ENCODE measurements at places on chromosomes 11 and 22.
A peak's percentile ranks its signal among the peaks of the same experiment; 100 is the strongest.

GRCh38 chr11:91041626-91042025 is 818.8 kb upstream of the CHORDC1 start:
- DNase-seq = no peak

DNA sequence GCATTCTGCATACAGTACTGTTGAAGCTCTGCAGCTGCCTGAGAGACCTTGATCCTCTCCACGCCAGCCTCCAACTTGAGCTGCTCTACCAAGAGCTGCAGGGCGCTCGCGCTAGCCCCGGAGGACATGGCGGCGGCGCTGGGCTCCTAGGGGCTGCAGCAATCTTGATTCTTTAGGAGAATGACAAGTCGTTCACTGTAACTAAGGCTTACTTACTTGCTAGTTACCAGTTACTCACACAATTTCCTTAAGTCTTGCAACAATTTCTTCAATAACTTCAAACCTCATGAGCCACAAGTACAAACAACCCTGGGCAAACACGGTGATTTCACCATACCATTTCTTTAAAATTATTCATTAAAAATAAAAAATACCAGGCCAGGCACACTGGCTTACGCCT is 21.9 kb downstream of the SBF2 start:
- DNase-seq = no peak

DNA sequence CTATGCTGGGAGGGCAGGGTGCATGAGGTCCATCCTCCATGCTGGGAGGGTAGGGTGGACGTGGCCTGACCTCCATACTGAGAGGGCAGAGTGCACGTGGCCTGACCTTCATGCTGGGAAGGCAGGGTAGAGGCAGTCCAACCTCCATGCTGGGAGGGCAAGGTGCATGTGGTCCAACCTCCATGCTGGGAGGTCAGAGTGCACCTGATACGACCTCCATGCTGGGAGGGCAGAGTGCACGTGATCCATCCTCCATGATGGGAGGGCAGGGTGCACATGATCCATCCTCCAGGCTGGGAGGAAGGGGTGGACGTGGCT is 622.2 kb downstream of the BRD1 start:
- no peak for DNase-seq

DNA sequence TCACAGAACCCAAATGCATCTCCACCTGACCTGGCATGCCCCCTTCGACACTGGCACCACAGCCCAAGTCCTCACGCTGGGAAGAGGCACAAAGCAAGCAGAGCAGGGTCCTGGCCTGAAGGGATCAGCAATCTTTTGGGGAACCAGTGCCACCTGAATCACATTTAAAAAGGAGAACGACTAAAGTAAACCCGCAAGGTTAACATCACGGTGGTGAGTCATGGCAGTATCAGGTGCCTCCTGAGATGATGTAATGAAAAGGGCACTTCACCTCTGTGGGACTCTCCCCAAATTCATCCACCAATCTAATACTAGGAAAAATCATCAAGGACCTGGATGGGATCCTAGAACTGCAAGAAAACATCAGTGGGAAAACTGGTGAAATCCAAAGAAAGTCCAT is 44.9 kb downstream of the PACSIN2 start:
- DNase-seq = no peak

DNA sequence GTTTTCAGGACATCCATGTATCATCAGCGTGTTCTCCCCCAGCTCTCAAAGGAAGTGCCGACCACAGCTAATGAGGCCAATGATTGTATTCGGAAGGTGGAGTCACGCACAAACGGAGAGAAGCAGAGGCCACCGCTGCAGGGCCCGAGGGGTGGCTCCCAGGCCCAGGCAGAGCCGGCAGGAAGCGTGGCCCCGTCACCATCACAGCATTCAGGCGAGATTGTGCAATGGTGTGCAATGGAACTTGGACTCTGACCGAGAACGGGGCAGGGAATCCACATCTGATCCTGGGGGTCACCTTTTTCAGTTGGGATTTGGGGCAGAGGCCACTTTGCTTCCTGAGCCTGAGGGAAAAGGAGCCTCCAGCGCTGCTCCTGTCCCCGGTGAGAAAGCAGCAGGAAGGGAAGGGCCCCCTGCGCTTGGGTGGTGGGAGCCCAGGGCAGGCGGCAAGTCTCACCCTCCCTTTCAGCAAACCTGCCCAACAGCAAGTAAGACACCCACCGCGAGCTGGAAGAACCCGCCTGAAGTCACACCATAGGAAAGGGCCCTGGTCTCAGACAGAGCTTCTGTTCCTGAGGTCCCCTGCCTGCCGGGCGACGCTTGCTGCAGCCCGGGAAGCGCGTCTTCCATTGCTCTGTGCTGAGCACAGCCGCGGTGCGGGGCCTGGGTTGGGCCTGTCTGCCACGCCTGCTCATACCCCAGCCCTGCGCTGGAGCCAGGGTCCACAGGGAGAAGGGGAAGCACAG is 1430.7 kb downstream of the BRD1 start:
- DNase-seq = no peak

GRCh38 chr22:35627267-35628041 is 10.3 kb upstream of the MB start:
- peak; percentile 78 for DNase-seq

DNA sequence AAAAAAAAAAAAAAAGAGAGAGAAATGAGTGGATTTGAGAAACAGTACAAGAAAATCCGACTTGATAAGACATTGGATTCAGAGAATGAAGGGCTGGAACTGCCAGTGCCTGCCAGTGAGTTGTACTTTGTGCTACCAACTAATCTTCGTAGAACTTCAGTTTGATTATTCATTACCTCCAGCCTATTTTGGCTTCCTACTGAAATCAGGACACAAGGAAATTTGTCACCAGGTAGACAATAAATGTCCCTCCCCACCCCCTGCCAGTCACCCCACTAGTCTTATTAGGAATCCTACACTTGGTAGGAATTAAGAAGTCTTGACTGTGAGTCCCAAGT is 21.4 kb upstream of the POLD3 start:
- no peak for DNase-seq

DNA sequence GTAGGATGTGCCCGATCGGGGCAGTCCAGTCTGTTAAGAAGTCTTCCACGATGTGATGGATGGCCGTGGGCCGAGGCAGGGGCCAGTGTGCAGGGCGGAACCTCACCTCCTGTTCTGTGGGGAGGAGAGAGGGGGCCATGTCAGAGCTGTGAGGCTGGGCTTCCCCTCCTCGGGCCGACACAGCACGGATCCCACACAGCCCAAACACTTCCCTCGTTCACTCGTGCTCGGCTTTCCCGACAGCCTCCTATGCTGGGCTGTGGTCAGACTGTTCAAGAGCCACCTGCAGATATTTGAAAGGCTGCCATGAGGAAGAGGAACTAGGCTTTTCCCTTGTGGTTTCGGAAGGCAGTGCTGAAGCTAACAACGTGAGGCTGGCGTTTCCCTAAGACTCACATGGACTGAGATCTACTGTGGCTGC is 12.3 kb upstream of the TXN2 start:
- DNase-seq = no peak

DNA sequence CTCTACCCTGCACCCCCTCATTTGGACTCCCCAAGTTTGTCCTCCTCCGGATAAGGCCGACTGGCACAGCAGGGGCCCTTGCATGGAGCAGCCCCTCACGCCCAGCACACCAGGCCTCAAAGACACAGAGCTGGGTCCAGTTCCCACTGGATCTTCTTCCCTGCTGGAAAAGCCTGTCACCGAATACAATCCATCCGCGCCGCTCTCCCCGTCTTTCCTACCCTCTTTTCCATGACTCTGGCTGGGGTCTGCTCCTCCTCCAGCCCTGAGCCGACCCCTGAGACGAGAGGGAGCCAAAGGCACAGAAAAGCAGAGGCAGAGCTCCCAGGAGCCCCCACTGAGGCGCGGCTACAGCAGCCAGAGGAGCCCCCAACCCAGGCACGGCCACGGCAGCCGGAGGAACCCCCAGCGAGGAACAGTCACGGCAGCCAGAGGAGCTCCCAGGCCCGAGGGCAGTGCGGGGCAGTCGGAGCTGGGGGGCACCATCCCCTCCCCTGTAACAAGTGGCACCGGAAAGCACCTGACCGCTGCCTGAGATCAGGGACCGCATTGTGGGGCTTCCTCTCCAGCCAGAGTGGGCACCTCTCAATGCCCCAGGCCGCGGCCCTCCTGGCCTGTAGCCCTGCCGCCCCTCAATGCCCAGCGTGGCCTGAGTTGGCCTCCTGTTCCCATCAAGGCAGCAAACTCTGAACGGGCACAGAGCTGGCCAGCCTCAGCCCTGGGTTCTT is 12.0 kb downstream of the ALG12 start:
- DNase-seq = peak; percentile 45

GRCh38 chr11:121578251-121578976 is 125.6 kb upstream of the SORL1-AS1 start:
- no peak for DNase-seq

DNA sequence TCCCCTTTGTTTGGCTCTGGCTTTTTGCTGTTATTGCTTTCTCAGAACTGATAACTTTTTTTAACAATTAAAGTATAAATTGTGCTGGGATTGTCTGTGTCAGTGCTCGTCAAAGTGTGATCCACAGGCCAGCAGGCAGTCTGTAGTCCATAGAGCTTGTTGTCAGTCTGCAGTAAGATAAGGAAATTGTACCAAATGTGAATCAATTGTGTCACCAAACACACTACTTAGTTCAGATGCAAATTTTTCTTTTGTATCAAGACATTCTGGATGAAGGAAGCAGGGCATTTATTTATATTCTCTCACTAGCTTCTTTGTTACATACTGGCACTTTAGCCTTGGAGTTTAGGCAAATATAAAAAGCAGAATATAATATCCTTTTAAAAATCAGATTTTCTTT is 121.0 kb downstream of the WNT11 start:
- no peak for DNase-seq

DNA sequence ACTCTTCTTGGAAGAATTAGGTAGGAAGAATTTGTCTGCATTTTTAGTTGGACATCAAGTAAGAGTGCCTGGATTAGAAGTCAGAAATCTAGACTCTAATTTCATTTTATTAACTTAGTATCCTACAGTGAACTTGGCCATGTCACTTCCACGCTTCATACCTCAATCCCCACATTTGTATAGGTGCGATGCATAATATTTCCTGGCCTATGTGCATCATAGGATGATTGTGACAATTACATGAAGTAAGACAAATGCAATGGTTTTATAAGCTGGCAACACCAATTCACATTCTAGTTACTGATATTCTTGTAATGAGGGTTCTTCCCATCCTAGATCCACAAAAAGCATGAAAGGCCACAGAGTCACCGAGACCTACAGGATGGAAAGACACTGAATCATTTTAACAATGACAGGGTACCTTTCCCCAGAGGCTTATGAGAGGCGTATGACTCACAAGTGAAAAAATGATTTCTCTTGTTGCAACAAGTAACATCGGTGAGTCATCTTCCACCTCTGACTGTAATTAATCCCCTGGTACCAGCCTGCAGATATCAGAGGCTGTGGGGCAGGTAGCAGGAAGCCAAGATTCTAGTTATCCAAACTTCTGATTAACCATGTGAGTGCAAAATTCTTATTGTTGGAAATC is 56.0 kb upstream of the OR5AK2 start:
- DNase-seq = no peak

DNA sequence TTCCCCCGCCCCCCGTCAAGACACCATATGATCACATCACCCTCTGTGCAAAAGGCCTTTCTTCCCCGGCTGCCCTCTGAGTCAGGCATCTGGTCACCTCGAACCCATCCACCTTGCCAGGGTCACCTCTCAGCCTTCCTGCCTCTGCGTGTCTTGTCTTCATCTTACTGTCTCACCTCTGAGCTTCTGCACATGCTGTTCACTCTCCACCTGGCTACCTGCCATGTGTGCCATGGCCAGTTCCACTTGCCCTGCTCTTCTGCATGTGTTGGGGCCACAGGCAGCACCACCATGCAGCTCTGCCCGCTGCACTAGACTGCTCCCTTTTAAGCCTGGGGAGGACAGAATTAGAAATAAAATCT is 9.8 kb downstream of the ZNF74 start:
- no peak for DNase-seq

DNA sequence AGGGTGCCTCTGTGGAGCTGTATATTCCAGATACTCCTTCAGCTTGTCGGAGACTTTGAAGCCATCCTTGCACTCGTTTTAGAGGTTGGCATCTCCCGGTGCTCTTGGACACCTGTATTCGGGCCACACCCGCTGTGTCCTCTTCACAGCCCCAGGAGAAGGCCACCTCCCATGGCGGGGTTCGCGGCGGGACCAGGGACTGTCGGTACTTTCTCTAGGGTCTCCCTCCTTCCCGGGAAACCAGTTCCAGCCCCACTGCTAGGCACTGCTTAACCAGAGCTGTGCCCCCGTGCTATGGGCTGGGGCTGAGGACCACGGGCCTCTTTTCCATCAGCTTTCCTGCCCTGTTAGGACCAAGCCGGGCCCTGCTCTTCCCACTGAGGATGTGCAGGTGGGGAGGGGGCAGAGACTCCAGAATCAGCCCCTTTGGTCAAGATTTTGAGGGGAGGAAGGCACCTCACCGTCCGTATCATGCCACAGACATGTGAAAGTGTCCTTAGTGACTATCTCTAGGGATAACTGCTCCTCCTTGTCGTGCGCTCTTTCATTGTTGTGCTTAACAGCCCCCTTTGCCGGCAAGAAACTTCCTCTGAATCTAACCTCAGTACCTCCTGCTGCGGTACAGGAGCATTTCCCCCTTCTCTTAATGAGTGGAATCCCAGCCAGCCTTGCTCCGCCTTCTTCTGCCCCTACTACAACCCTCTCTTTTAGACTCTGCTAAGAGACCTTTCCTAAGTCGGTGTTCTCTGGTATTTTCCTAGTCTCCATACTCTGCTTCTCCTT is 1.2 kb upstream of the B3GAT1 start:
- DNase-seq = no peak

DNA sequence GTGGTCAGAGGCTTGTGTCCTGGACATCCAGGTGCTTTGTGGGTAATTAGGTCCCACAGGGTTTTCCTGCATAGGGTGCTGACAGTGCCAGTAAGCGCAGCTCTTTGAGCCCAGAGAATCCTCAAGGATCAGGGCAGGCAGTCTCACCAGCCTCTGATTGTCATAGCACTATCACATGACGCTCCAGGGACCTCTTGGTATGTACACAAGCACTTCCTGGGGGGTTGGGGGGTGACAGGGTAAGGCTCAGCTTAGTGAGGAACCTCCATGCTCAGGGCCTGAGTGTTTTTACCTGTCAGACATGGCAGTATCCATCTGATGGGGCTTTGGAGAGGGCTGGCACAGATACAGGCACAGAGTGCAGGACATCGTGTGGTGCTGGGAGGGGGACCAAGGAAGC is 27.9 kb upstream of the SUSD2 start:
- no peak for DNase-seq

DNA sequence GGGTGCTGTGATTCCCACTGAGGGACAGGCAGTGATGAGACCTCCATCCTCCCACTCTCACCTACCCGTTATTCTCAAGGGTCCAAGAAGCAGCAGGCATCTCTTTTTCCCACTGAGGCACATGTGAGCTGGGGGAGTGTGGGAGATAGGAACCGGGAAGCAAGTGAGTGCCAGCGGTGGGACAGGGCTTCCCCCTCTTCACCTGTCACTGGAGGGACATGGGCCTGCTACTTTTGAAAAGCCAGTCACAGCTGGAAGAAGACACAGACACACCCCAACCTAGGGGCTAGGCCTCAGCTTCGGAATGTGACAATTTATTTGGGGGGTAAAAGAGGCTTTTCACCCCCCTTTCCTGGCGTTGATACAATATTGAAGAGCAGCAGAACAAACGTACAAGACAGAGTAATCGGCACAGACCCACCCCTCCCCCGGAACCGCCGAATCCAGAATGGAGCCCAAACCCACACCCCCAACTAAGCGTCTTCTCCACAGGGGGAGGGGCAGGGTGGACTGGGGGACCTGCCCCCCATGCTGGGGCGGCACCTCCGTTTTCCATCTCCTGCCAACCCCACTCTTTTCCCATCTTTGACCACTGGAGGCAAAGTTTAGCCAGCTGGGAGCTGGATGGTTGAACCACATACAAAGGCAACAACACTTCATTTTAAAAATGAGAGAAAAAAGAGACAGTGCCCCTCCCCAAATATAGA is 10.7 kb downstream of the CBX6 start:
- no peak for DNase-seq

- no peak for DNase-seq
These were observed 435.1 kb upstream of the DDI1 start for GRCh38 chr11:103601225-103601846.

Measured in RWPE2 (cell line).